ENCODE measurements at places on chromosomes 16 and 17. TPM values are rescaled to one million over a fixed set of nuclear protein-coding genes. Genes with fewer than 3 reads are reported as not detected.

IRX3 gene
- total RNA-seq: not detected

GAST gene
- not detected for total RNA-seq

SPATA22 gene
- not detected for total RNA-seq

TP53TG3C gene
- total RNA-seq: not detected

TVP23A gene
- total RNA-seq: not detected

PABPN1L gene
- total RNA-seq: not detected

DNA sequence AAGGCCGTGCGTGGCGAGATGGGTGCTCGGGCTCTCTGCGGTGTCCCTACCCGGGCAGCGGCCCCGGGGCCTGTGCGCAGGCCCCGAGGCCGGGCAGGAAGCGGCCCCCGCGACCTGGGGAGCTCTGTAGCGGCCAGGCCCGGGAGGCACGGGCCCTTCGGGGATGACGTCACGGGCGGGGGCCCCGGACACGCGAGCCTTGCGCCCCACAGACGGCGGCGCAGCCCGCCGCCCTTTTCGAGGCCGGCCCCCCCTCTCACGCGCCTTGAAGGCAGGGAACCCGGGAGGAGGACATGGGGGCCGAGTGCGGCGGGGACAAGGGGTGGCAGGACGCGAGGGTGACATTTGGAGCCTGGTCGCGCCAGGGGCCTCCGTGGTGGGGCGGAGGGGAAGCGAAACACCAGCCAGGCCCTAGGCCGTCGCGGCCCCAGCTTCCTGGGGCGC is 1.1 kb downstream of the RAI1 start:
- peak; percentile 92 for DNase-seq

- no peak for DNase-seq
Observed at GRCh38 chr17:35245196-35245486, 2.3 kb downstream of the SLFN5 start.

DNA sequence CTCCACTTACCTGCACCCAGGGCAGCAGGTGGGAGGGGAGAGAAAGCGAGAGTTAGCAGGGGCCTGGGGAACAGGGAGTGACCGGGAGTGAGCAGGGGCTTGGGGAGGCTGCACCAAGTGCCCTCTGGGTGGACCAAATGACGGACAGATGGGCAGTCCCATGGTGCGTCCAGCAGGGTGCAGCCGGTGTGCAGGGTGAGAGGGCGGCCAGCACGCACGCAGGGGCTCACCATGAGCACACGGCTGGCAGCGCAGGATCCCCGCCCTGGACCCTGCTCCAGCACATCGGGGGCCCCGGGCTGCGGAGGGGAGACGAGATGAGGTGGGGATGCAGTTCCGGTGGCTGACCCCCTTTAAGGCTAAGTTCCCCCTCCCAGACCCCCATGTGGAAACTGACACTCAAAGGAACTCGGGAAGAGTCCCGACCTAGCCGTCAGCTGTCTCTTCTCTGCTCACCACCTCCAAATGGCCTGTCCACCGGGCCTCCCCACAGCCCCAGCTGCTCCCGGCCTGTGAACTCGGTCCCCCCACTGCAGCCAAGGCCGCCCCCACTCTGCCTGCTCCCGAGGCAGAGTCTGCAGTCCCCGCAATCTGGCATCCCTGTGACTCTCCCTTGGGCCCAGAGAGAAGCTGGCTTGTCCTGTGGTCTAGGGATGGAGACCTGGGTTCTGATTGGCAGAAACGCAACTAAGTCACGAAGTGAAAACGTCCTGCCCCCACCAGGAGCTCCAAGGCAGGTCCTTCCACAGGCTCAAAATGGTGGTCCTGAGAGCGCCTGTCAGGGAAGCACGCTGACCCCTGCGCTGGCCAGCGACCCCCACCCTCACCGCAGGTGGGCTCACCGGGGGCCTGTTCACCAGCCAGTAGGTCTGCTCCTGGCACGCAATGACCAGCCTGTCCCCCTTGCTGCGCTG is 2.9 kb downstream of the RGS11 start:
- DNase-seq: no peak

DNA sequence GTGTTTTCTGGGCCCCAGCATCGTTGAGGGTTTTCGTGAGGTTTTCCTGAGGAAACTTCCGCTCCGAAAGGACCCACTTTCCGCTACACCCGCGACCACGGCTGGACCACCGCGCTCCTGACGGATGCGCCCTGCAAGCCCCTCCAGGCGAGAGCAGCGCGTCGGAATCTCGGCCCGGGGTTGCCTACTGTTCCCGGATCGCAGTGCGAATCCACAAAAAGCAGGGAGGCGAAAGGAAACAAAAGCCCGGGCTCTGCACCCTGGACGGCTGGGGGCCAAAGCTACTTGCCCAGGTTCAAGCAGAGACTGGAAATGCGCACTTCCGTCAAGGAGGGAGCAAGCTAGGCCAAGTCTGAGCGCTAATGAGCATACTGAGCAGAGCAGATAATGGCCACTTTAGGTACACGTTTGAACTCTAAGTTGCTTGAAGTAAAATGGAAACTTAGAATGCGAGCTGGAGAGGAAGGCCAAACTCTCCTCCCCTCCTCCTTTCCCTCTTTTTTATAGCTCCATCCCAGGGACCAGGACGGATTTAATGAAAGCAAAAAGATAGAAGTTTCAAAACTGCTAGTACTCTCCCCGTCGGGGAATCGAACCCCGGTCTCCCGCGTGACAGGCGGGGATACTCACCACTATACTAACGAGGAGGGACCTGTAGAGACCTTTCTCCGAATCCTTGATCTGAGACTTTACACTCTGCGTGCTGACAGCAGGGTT is 11.4 kb upstream of the AURKB start:
- peak; percentile 90 for DNase-seq

DNA sequence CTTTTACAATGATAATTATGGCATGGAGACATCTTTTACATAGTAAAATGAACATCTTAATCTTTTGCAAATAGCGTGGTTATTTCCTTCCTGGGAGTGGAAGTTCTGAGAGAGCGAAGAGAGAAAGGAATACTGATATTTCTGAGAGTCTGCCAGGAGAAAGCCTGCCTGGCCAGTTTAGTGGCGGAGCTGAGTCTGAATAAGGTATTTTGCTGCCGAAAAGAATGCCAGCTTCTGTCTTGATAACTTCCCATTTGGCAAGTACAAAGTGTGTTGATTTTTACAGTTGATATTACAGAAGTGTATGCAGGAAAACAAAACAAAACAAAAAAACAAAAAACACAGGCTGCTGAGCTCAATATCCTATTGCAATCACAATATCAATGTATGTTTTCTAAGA is 55.9 kb downstream of the KCNJ2 start:
- DNase-seq: no peak

DNA sequence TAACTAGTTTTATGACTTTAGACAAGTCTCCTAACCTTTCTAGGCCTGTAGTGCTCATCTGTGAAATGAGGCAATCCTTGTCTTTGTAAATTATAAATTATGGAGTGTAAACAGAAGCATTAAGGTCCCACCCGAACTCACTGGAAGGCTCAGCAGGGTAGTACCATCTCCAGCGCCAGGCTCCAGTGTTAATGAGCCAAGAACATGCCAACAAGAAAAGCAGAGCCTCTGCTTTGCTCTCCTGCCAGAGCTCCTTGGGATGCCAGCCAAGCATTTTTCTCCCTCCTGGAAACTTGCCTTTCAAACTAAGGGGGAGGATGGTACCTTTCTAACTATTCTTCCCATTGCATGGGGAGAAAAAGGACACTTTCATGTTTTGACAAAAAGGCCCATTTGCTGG is 14.9 kb downstream of the LIMD2 start:
- no peak for DNase-seq

GRCh38 chr16:8436931-8437330 is 153.4 kb downstream of the TMEM114 start:
- no peak for DNase-seq

DNA sequence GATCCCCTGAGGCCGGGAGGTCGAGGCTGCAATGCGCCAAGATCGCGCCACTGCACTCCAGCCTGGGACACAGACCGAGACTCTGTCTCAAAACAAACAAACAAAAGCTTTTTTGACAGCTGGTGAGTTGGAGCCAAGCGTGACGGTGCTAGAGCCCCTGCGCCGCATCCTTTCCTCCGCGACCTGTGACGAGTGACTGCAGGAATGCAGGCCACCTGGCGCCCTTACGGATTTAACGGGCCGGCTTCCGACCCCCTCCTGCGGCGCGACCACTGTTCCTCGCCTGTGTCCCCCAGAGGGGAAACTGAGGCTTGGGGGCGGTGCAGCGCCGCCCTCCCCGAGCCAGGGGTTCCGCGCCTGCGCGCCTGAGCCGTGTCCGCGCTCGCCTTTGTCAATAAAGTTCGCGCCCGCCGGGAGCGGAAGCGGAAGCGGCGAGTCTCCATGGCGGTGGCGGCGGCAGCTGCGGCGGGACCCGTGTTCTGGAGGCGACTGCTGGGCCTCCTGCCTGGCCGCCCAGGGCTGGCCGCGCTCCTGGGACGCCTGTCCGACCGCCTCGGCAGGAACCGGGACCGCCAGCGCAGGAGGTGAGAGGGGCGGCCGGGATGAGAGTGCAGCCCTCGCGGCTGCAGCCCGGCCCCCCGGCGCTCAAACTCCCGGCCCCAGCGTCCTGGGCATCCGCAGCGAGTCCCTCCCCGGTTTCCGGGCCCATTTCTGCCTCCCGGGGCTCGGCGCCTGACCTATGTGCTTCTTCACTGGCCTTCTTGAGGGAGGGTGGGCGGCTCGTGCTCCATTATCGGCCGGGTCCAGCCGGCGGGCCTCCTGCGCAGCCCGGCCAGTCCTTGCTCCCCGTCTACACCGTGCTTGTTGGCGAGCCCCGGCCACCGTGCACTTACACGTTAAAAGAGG is at the start of gene PGS1:
PGS1 (plus strand) TSS at position 425 of the 906 bp plus-strand sequence; CDS start at position 442, 17 bp downstream.
- peak; percentile 96 for DNase-seq

- no peak for DNase-seq
Observed at GRCh38 chr17:59356543-59357218, 25.2 kb downstream of the YPEL2 start.

- no peak for DNase-seq
Observed at GRCh38 chr17:82396601-82397435, 21.3 kb upstream of the HEXD start.

DNA sequence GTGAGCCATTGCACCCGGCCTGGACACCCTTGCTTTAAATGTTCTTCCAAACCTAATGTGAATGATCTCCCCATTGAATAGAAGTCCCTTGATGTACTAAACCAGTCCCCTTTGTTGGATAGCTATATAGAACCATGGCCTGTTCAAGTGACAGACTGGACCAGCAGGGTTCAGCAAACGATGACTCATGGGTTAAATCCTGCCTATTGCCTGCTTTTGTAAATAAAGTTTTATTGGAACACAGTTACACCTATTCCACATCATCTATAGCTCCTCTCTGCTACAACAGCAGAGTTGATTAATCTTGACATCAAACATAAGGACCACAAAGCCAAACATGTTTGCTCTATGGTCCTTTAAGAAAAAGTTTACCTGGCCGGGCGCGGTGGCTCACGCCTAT is 56.1 kb downstream of the CRISPLD2 start:
- no peak for DNase-seq

GRCh38 chr17:56114469-56114868 is 38.8 kb upstream of the ANKFN1 start:
- no peak for DNase-seq

- no peak for DNase-seq
Observed at GRCh38 chr17:80243526-80244433, 16.9 kb upstream of the RNF213 start.

GRCh38 chr17:8629371-8630226 is 926 bp downstream of the MYH10 start:
- DNase-seq: peak; percentile 77

- peak; percentile 80 for DNase-seq
Observed at GRCh38 chr17:77863814-77864161, 94.7 kb upstream of the TNRC6C start.
